CD4-positive, alpha-beta T cell treated with Interferon gamma for 1 hour (primary cell): ENCODE measurements at places on chromosomes 3 and 15.

DNA sequence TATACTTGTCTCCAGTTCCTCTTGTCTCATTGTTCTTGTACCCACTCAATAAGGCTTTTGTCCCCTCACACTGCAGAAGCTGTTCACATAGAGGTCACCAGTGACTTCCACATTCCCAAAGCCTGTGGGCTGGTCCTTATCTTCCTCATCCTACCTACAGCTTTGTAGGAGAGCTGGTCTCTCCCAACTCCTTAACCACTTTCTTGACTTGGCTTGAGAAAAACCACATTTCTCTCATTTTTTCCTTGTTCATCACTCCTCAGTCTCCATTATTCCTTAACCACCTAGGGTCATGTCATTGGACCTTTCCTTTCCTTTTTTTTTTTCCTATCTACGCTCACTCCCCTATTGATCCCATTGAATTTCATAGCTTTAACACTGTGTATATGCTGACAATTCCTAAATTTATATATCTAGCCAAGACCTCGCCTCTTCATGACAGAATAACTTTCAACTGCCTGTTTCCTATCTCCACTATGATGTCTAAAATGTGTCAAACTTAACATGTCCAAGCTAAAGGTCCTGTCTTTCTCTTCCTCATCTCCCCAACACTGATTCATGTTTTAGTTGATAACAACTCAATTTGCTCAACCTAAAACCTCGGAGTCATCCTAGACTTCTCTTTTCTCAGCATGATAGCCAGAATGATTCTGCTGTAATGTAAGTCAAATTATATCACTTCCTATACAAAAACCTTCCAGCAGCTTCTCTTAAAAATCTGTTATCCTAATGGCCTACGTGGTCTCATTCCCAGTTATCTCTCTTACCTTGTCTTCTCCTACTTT lies 49.5 kb downstream of the CEP63 start:
- no peak for DNase-seq

DNA sequence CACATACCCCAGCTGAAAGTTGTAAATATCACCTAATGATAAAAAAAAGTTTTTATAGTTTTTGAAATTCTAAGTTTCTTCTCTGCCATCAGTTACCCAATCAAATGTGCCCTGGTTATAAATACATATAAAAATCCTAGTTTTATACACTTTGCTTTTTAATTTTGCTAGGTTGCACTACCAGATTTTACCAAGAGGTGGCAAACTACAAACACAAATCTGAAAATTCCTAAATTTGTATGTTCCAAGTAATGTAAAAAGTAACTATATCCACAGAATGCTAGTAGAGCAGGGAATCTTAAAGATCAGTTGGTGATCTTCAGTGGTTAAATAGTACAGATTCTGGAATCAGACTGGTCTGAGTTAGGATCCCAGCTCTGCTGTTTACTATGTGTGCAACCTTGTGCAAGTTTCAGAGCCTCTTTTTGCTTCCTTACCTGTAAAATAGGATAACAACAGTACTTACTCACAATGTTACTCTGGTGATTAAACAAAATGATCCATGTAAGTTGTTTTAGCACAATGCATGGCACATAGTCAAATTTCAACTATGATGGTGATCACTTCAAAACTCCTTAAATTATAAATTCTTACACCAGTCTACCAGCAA lies 11.0 kb downstream of the TRPM7 start:
- no peak for DNase-seq

GRCh38 chr3:16888356-16888755 lies 3.6 kb downstream of the PLCL2 start:
- no peak for DNase-seq

- DNase-seq: no peak
These were observed 142.2 kb downstream of the ALDH1A2 start for GRCh38 chr15:57923306-57923705.
